ENCODE measurements at places on chromosomes 1 and 21.
A peak's percentile ranks its signal among the peaks of the same experiment; 100 is the strongest.

DNA sequence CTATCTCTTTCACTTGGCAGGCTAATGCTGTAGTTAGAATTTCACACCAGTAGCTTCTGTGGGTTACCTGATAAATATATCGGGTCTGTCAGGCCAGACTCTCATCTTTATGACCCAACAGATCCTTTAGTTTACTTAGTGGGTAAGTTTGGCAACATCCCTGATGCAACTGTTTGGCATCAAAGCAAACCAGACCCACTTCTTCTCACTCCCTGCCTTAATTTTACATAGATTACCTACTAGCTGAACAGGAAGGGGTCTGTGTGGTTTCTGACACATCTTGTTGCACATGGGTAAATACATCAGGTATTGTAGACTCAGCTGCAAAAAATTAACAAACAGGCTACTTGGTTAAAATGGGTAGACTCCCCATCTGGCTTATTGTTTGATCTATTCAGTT, 3.2 kb upstream of the GUK1 start:
- DNase-seq = peak; percentile 23

GRCh38 chr1:27594564-27595510, 9.1 kb downstream of the AHDC1 start:
- DNase-seq = no peak

DNA sequence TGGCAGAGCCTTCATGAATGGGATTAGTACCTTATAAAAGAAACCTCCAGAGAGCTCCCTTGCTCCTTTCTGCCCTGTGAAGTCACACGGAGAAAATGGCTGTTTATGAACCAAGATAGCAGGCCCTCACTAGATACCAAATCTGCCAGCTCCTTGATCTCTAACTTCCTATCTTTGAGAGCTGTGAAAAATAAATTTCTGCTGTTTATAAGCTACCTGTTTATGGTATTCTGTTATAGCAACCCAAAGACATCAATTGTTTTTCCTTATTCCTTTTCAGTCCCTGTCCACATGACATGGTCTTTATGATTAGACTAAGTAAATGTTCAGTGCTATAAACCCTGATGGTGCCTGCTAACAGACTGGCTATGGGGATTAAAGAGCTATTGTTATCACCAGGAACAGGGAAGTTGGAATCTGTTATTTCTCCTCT, 9.7 kb upstream of the STIL start:
- DNase-seq = no peak

DNA sequence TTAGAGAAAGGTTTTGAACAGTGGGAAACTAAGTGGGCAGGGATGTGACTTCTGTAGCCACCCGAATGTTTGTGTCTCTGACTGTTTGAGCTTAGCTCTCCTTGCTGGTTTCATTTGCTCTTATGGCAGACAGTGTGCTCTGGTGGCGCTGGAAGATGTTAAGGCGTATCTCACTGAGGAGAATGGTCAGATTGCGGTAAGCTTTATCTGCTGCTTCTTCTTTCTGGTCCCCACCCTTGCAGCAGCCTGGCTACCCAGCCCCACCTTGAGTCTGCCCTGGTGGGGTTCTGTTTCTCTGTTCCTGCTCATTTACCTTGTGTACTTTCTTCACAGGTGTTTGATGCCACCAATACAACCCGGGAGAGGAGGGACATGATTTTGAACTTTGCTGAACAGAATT, 9.9 kb downstream of the PFKFB2 start:
- DNase-seq = no peak

DNA sequence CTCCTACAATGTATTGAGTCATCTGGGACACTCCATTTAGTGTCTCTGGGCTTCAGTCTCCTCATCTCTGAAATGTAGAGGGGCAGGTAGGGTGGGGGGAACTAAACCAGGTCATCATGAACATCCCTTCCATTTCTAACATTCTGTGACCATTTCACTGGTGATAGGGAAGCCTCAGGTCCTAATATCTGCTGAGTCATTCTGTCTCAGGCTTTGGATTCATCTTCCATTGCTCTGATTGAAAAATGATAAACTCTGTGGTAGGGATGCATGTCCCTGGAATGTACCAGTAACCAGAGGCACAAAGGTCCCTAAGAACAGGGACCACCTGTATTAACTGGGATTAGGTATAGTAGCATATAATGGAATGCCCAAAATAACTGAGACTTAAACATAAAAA, 36.2 kb upstream of the LRRC52 start:
- no peak for DNase-seq

DNA sequence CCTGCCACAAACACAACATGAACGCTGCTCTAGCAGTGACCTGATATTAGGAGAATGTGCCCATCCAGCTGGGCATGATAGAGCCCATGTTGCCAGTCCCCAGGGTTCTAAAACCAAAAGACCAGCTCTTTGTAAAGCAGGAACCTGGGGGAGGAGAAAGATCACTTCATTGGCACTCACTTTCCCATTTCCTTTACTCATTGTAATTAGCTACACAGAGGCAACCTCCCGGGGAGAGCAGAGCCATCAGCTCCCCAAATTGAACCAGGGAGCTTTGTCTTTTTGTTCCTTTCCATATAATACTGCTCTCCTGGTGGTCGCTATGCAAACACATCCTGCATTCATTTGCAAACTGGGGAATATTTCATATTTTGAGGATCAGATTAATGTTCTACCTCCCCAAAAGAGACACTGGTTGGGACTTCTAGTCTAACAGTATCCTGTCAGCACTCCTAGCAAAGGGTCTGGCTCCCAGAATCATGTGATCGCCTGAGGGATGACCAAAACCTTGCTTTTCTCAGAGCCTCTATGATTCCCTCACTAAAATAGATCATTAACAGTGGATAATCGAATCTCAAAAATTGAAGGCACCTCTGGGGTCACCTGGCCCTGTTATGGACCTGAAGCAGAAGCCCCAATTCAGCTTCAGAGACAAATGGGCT, 76.7 kb upstream of the CD1D start:
- DNase-seq = no peak

DNA sequence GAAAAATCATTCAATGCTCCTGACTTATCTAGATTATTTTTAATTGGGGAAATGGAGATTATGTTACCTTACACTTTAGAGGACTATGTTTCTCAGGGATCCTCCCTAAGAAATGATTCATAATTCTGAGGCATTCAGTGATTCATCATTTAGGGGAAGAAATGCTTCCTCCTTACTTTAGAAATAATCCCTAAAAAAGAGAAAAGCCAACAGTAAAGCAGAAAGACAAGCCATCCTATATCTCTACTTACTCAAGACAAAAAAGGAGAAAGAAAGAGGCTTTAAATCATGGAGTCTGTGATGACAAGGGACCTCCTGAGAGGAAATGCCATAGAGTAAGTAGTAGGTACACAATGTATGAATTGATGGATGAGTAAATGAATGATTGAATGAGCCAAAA, 137.0 kb downstream of the BRINP2 start:
- DNase-seq = no peak

- no peak for DNase-seq
Measured at GRCh38 chr21:30518876-30519275, 16.9 kb upstream of the KRTAP19-5 start.

- DNase-seq = peak; percentile 45
Measured at GRCh38 chr1:200410566-200410878, 686 bp upstream of the ZNF281 start.

DNA sequence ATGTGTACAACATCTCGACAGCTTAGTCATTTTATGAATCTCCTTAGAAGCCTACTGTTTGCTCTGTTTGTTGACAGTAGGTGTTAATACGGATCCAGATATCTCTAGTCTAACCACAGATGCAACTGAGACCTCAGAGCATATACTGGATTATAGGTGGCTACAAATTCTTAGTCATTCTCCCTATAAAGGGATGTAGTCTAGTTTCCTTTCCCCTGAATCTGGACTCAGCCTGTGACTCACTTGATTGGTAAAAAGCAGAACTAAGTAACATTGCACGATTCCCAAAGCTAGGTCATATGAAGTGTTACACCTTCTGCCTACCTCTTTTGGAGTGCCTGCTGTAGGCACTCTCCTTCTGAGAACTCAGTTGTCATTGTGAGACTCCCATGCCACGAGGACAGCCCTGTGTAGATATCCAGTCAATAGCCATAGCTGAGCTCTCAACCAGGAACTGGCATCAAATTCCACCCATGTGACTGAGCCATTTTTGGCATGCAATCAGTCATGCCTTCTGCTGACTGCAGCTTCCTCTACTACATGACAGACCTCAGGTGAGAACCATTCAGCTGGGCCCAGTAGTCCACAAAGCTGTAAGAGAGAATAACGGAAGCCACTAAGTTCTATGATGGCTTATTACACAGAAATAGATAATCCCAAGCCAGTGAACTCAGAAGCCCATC, 135.9 kb upstream of the CHRM3 start:
- no peak for DNase-seq

DNA sequence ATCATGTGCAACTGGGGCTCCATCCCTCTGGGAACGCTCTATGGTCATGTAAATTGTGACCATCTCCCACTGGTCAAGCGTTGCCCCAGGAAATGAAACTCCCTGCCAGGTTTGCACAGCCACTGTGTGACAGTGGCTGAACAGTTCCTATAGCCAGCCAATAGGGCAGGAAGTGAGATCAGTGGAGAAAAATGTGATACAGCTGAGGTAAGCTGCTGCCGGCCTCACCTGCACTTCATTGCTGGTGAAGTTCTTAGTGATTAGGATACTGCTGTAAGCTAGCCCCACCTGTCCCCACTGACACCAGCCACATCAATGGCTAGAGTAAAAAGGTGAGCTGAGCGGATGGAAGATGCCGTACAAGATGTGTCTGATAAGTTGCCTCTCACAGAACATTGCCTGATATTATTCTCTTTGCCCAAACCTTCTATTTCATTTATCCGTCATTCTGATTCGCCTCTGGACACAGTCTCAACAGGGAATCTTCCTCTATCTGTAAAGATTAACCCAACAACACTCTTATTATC, 38.4 kb upstream of the CDC42BPA start:
- DNase-seq = no peak

DNA sequence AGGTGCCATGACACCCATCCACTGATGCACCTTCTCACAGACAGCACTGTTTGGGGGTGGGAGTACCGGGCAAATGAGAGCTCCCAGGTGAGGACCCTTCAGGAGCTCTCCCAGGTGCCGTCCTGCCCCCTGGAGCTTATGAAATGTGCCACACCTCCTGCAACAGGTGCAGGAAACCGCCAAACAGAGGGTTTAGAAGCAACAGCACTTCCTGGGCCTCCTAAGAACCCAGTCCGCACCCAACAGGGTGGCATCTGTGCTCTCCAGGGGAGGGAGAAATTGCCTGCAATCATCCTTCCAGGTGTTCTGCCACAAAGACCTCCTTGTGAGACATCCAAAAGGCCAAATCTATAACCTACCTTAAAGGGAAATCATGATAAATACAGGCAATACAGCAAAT, 87.7 kb upstream of the ATP1B1 start:
- DNase-seq = no peak

GRCh38 chr1:168443899-168444298, 99.9 kb downstream of the XCL2 start:
- peak; percentile 37 for DNase-seq

GRCh38 chr1:230366504-230366915, 59.6 kb downstream of the PGBD5 start:
- no peak for DNase-seq

DNA sequence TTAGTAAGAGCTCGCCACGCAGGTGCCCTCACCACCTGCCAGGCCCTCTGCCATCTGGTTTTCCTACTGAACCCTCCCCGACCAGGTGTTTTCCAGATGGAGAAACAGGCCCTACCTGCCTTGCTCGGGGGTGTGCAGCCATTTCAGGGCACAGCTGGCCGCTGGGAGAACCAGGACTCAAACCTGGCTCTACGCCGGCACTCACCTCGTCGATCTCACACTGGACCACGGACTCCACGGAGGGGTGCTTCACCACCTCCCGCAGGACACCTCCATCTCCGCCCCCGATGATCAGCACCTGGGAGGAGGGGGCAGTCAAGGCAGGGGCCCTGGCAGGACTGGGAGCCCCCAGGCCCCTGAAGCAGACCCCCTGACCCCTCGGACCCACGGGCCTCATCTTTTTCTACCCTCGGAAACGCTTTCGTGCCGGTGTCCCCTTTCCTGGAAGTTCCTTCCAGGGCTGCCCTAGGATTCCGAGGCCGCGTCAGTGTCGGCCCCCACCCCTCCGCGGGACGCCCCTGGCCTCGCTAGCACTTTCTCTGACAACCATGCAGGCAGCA, 1.1 kb downstream of the SRM start:
- DNase-seq = no peak

DNA sequence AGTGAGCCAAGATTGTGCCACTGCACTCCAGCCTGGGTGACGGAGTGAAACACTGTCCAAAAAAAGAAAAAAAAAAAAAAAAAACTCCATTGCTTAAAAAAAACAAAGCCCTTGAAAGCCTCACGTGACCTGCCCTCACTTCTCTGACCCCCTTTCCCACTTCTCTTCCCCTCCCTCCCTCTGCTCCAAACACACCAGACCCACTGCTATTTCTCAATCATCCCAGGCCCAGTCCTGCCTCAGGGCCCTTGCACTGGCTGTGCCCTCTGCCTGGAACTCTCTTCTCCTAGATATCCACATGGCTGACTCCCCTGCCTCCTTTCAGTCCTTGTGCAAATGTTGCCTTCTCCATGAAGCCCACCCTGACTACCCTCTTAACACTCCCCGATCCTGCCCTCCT, 45.4 kb upstream of the TARDBP start:
- DNase-seq = no peak

GRCh38 chr1:150606463-150607142, 22.8 kb downstream of the ENSA start:
- DNase-seq = no peak

DNA sequence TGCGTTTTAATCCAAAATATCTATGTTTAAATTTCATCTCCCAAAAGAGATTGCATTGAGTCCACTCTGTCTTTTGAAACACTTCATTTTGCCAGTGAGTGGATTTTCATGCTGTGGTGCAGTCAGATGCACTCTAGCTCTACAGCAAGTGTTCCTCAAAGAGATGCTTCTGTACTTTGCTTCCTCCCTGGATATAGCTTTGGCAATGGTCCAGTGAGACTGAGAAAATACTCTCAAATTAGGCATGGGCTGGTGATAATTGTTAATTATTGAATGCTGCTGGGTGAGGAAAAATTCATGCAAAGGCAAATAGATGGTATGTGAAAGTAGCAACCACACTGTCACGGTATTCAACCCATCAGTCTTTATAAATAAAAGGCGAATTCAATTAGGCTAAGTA, 396.9 kb downstream of the ADGRL2 start:
- DNase-seq = no peak

GRCh38 chr1:42674214-42674613, 8.0 kb upstream of the YBX1 start:
- no peak for DNase-seq

- no peak for DNase-seq
Measured at GRCh38 chr1:22117851-22118250, 25.0 kb downstream of the WNT4 start.

Data from CD4-positive, alpha-beta T cell treated with Interleukin-21 for 1 hour (primary cell).